ENCODE measurements at places on chromosomes 1 and 21.

- no peak for DNase-seq
Measured at GRCh38 chr1:192700834-192701271, 64.9 kb downstream of the RGS13 start.

GRCh38 chr1:162028726-162029125 lies 5.1 kb upstream of the OLFML2B start:
- no peak for DNase-seq

DNA sequence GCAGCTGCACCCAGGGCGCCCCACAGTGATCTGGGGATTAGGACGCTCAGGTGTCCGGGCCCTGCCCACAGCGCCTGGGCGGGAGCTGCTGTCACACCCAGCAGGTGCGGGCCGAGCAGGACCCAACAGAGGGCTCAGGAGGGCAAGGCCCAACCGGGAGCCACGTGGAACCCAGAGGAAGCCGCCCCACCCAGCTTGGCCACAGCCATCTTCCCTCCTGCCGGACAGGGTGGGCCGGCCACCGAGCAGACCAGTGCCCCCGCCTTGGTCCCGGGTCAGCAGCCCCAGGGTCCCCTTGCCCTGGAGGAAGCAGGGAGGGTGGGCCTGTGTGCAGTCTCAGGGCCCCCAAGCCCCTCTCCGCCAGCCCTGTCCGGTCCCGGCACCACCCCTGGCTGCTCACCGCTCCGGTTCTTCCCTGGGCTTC lies 6.3 kb upstream of the TTLL10 start:
- DNase-seq: no peak

DNA sequence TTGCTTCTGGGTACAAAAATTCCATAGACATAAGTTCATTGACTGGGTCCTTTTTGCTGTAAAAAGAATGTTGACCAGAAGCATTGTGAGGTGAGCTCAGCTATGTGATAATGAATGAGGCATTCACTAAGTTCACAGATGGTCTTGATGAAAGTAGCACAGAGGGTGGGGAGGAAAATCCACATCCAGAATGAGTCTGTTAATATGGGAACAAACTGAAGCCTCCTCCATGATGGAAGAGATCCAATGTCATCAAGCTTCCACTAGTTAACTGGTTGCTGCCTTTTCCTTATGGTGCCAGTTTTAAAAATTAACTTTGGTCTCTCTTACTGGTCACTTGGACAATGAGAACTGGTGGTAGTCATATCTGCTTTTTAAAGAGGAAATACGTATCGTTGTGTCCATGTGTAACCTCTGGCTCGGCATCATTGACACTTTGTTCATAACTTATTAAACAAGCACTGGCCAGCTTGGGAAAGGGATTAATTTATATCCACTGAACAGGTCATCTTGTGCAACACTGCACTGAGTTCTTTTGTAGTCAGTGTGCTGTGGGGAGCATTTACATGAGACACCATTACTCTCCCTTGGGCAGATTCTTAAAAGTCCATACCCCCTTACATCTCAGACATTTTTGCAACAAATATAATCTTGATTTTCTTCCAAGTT lies 88.6 kb downstream of the ADAMTS1 start:
- no peak for DNase-seq

DNA sequence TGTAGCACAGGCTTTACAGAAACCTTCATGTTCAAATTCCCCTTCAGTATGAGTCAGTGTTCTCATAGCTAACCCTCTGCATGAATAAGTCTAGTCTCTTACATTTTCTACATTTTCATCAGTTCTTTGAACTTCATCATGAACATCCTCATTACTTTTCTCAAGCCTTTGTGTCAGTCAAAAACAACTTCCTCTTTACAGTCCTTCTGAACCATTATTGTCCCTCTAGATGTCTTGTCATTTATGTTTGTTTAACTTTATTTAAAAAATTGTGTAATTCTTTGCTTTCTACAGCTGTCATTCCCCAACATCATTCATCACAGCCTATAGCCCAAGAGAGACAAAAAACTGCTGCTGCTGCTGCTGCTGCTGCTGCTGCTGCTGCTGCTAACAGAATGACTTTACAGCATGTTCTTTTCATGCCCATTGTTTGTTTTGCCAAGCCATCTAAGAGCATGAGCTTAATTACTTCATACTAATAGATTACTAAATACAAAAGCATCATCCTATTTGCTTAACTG lies 133.1 kb downstream of the LRRC40 start:
- no peak for DNase-seq

DNA sequence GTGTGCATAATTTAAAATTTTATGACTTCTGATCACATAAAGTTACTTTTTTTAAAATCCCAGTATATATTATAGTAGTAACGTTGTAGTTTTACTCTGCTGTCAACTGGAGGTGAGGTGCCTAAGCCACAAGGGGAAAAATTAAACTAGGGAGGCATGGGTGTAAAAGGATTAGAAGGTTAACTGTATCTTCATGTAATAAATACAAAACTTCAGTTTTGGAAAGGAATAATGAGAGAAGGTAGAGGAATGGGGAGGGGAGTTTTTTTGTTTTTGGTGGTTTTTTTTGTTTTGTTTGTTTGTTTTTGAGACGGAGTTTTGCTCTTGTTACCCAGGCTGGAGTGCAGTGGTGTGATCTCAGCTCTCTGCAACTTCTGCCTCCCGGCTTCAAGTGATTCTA lies 5.7 kb downstream of the SLC25A33 start:
- no peak for DNase-seq

- no peak for DNase-seq
Measured at GRCh38 chr1:231064418-231064817, 24.4 kb upstream of the FAM89A start.

GRCh38 chr1:23745515-23745914 lies 2.2 kb downstream of the ELOA start:
- DNase-seq: no peak

GRCh38 chr1:59570524-59570923 lies 244.2 kb upstream of the HOOK1 start:
- DNase-seq: no peak

DNA sequence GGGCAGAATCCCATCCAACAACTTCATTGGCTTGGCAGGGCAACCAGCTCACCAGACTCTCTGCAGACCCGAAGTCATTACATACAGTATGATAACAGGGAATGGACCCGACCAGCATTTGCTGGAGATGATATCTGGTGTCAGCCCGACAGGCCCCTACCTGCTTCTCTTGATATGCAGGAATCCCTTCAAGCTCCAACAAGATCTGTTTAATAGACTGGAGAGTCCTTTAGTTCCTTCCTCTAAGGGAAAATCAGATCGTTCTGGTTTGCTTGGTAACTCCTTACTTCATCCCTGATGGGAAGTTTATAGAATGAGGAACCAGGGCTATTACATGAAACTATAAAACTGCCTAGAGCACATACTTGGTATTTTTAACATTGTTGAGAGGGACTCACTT lies 61.2 kb downstream of the EDARADD start:
- DNase-seq: no peak
